ENCODE measurements at places on chromosomes 6 and 20. TPM values are rescaled to one million over a fixed set of nuclear protein-coding genes. Genes with fewer than 3 reads are reported as not detected.

The FAM162B gene
- polyA plus RNA-seq, result 8.1 TPM

The CALHM4 gene
- 0.46 TPM for polyA plus RNA-seq

The CTAGE9 gene
- polyA plus RNA-seq, result not detected

The CNKSR3 gene
- 59.9 TPM for polyA plus RNA-seq

The PTCHD4 gene
- polyA plus RNA-seq, result 1.5 TPM

The ZNF391 gene
- 13.1 TPM for polyA plus RNA-seq

The ABHD16A gene
- 54.3 TPM for polyA plus RNA-seq

The SIRPB2 gene
- polyA plus RNA-seq, result 0.31 TPM

The FOXQ1 gene
- polyA plus RNA-seq, result 9.5 TPM

The RAMACL gene
- 0.27 TPM for polyA plus RNA-seq

The KIF25 gene
- 0.73 TPM for polyA plus RNA-seq

The GJA1 gene
- 50.8 TPM for polyA plus RNA-seq

The ENPP1 gene
- polyA plus RNA-seq, result 21.3 TPM

The HTR1B gene
- polyA plus RNA-seq, result 0.46 TPM

The MCHR2 gene
- not detected for polyA plus RNA-seq

The LINC00237 gene
- polyA plus RNA-seq, result not detected
